ENCODE measurements at places on chromosomes 11 and 22.

DNA sequence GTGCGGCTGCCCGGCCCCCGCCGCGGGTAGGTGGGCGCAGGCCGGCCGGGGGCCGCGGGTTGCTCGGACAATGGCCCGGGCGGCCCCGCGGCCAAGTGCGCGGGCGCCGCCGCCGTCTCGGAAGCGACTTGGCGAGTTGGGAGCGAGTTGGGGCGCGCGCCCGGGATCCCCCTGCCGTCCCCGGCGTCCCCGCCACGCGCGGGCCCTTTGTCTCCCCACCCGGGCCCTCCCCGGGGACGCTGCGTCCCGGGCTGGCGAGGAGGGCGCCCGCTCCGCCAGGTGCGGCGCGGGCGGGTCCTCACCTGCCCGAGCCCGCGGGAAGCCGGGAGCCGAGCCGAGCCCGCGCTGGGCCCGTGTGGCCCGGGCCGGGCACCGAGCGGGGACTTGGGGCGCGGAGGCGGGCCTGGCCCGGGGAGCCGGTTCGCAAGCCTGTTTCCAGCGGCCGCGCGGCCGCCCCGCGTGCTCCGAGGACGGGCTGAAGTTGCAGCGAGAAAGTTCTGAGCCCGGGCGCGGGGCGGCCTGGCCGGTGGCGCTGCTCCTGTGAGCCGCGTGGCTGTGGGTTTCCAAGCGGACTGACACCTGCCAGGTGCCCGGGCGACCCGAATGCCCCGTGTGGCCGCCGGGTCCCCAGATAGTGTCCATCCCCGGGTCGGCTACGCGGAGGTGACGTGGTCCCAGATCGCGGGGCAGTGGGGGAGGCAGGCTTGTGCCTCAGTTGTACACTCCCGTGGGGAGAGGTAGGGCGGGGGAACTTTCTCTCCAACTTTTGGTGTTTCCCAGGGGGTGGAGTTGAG, 586 bp downstream of the LRP5 start:
- DNase-seq = no peak

GRCh38 chr11:105701098-105701497, 91.2 kb downstream of the GRIA4 start:
- no peak for DNase-seq

- no peak for DNase-seq
Observed at GRCh38 chr11:100575860-100576717, 111.0 kb upstream of the ARHGAP42 start.

DNA sequence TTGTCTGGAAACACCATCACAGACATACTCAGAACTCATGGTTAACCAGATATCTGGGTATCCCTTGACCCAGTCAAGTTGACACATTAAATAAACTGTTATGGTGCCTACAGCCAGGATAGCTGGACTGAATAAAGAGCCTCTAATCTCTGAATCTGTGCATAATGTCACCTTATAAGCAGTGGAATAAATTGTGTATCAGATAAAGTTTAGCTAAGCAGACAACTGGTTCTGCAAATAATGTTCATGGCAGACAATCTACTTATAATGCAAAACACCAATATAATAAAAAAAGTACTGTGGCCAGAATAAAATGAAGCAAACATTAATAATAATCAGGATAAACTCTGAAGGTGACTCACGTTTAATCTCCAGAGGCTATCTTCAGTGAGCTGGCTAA, 628.5 kb upstream of the FAT3 start:
- DNase-seq = no peak

Measured in CD4-positive, alpha-beta memory T cell (primary cell).